ENCODE measurements at places on chromosomes 12 and 14.

- DNase-seq: no peak
These were observed 238.4 kb upstream of the USP15 start for GRCh38 chr12:62021808-62022207.

DNA sequence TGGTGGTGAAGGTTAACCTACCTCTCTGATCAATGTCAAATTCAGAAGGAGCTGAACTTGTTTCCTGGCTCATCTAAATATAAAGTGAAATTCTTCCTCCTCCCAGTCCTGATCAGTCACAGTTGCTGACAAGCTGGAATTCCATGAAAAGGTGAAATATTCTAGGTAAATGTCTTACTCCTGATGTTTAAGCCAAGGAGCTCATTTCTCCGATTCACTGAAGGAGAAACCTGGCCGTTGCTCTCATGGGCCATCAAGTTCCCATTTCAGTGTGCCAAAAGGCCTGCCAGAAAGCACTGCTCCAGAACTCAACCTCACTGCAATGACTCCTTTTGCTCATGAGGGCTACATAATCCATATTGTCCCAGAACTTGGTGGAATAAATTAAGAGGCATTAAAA lies 707.5 kb downstream of the GALC start:
- no peak for DNase-seq

DNA sequence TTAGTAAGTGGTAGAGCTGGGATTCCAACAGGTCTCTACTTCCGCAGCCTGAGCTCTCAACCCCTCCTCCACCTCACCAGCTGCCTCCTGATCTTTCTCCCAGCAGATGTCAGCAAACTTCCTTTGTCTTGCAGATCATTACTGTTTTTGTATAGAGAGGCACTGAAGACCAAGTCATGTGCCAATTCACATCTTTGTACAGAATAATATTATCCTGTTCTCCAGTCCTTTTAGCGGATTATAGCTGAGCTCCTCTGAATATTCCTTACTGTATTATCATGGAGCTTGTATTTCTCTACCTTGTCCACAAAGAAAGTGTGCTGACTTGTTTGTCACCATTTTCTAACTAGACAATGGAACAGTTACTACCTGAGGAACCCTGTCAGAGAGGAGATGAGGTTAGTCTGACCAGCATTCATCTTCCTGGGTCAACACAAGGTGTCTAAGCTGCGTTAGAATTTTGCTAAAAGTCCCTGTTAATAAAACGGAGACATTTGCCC lies 142.3 kb upstream of the ARHGAP5 start:
- DNase-seq: no peak

DNA sequence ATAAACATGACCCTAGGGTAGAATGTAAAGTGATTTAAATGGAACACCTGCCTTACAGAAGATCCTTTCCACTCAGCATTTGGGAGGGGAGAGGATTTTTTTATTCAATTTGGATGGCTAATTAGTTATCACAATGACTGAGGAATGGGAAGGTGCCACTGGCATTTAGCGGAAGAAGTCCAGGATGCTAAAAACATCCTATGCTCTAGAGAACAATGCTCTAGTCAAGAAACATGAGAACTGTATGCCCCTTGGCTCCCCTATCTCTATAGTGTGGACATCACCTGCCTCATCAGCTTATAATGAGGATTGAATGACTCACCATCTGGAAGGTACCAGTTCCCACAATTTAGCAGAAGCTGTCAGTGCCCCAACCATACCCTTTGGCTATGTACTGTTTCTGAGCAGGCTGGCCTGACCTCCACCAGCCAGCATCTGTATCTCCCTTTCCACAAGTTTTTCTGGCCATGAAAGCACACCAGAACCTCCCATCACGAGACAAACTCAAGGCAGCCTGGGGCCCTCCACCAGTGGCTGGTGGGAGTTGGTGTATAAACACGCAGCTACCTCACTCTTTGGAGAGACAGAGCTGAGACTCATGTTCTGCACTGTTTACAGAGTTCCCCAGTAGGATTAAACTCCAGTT lies 109.7 kb upstream of the VASH1 start:
- no peak for DNase-seq

DNA sequence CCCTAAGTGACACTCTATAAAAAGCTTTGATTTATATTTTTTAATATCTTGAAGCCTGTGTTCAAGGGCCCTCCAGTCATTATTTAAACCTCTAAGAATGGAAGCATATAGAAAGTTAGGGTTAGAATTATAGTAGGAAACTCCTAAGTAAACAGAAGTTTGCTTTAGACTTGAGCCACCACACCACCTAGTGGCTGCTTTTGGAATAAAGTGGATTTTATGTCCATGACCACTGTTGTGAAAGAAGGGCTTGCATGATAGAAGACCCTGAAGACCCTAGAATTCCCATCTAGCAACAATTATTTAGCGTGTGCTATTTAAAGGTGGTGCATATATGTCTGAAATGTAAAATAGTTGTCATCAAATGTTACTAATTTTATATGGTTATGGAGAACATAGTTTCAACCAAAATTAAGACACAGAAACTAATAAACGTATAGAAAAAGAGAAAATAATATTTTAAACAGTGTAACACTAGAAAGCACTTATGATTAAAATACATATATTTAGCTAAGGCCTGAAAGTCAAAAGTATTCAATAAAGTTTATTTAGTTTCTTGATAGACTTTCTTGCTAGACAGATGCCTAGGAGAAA lies 21.3 kb downstream of the LRRIQ1 start:
- DNase-seq: no peak

DNA sequence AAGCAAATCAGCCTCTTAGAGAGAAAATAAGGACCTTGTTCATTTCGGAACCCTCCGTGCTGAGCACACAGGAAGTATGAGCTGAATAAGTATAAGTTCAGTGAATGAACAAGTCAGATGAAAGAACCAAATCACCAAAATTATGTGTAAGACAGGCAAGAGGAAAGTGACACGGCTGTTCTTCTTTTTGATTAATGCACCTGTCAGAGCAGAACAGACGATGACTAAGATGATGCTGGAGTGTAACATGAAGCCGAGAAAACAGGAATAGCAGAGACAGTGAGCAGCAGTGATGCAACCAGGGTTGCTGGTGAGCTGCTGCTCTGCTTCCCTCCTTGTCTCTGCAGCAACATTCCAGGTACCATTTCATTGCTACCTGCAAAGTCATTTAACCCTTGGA lies 861.1 kb downstream of the GALC start:
- DNase-seq: no peak

GRCh38 chr14:100155756-100156616 lies 3.5 kb downstream of the DEGS2 start:
- DNase-seq: no peak

- no peak for DNase-seq
These were observed 22.8 kb downstream of the TGFB3 start for GRCh38 chr14:75959031-75959430.

- DNase-seq: no peak
These were observed 100.6 kb downstream of the ANO4 start for GRCh38 chr12:100895192-100895591.

GRCh38 chr12:112409064-112409905 lies at the start of gene RPL6:
RPL6 (minus strand) TSS chr12:112409605; CDS start chr12:112408656, 949 bp downstream.
- peak; percentile 79 for DNase-seq

GRCh38 chr12:90543841-90544240 lies 411.1 kb downstream of the CCER1 start:
- no peak for DNase-seq

- DNase-seq: no peak
These were observed 114.4 kb upstream of the DIO2 start for GRCh38 chr14:80325688-80326087.

- DNase-seq: no peak
These were observed 32.0 kb upstream of the UBC start for GRCh38 chr12:124946447-124946793.

- DNase-seq: no peak
These were observed 241.6 kb upstream of the SOX5 start for GRCh38 chr12:24191117-24191516.

DNA sequence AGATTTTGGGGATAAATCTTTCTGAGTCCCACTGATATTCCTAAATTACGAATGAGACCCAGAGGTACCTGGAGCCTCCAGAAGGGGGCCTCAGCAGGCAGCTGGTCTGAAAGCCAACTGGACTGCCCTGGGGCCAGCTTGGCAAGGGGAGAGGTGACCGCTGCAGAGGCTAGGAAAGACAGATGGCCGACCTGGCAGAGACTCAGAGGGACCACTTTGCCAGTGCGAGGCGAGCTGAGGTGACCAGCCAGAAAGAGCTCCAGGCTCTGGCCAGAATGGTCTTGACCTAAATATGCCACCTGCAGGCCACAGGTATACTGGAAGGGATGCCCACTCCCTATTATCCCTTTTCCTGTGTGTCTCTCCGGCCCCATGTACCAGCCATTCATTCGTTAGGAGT lies 256.8 kb upstream of the GARIN6 start:
- DNase-seq: no peak

DNA sequence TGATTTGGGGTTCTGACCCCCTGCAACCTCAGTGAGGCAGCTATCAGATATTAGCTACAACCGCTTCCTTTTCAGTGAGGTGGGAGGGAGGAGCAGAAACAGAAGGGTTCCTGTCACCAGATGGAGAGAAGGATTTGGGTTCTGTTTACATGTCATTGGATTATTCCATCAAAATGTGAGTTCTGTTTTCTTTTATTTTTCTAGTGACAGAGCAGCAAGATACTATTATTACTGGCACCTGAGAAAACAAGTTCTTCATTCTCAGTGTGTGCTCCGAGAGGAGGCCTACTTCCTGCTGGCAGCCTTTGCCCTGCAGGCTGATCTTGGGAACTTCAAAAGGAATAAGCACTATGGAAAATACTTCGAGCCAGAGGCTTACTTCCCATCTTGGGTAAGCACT lies 52.8 kb downstream of the FRMD6 start:
- no peak for DNase-seq

DNA sequence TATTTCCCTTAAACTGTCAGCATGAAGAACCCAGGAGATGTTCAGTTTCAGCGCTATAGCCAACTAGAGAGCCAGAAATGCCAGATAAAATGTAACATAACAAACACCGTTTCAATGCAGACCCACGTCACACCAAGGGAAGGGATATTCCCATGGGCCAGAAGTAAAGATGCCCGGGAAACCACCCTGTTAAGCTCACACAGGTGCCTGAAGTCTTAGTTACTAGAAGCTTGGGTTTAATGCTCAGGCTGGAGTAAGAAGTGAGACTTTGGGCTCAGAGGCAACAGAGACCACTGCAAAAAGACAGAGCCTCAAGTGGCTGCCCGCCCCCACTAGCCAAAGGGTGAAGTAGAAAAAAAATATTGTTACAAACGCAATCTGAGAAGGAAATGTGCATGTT lies 52.3 kb downstream of the SYNE3 start:
- DNase-seq: no peak

DNA sequence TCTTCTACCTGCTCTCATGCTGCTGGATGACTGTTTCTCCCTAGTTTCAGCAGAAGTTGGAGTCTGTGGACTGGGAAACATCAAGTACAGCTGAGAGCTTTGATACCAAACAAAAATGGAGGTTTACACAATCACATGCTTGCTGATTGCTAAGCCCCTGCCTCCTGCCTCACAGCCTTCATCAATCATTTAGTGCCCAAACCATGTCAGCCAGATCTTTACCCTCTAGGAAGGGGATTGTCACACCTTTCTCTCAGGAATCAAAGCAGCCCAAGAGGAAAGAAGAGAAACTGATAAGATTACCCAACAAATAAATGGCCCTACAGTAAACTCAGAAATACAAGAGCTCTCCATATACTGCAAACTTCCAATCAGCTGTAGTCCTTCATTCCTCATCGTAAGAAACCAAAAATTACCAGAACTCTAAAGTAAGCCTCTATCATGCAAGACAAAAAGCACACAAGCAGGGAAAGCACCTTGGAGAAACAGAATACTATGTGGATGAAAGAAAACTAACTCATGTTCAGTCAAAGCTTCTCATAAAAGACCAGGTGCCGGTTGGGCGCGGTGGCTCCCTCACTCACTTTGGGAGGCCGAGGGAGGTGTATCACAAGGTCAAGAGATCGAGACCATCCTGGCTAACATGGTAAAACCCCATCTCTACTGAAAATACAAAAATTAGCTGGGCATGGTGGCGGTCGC lies 63.6 kb upstream of the RESF1 start:
- DNase-seq: no peak

GRCh38 chr12:53664936-53665335 lies 10.9 kb downstream of the ATP5MC2 start:
- DNase-seq: no peak

Data from type B pancreatic cell (in vitro differentiated cells).